Stimulated activated naive CD4-positive, alpha-beta T cell (primary cell): ENCODE measurements at places on chromosomes 6 and 20.

DNA sequence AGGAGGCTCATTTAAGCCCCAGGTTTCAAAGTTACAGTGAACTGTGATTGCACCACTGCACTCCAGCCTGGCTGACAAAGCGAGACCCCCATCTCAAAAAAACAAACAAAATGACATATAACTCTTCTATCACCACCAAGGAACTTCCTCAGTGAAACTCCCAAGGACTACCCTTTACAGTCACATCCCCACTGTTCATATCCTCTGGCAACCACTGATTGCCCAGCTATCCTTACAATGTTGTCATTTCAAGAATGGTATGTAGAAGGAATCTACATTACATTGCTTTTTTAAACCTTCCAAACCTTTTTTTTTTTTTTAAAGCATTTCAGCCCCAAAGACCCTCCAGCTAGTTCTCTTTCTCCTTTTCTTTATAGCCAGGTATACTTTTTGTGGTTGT, 123.1 kb upstream of the CARMIL1 start:
- DNase-seq = no peak

DNA sequence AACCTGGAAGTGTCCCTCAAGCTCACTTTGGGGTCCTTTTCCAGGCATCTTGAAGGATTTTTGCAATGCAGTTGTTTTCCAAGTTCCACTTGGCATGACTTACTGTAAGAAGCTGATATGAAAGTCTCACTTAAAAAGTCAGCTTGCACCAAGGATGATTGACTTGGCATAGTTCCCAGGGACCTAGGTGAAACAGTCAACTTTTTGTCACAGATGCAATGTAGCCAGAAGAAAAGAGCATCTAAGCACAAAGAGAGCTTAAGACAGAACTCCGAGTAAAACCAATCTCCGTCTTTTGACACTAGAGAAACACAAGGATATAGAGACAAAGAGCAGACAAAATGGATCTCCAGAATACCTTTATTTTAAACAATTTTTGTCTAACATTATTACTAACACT, 2.6 kb upstream of the ZSCAN12 start:
- DNase-seq = no peak

DNA sequence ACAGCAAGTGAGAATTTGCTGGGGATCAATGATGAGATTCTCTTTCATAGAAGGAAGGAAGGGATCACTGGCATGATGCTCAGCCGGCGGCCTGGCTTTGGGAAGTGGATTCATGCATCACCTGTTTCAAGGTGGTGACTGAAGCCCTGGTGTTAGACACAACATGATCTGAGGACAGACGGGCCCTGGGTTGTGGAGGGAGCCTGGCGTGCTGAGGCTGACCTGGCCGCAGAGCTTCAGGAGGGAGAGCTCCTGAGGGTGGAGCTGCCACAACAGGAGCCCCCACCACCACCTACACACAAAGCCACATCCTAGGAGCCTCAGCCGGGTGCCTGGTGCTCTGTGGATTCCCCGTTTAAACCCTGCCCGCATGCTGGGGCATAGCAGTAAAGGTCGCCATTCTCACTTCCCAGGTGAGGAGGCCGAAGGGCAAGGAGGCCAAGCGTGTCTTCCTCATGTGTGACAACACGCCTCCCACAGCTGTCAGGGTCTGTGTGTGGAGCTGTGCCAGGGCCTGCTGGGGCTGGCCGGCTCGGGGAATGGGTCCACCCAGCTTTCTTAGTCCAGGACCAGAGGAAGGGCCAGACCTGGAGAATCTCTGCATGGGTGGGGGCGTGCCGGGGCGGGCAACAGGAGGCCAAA, 107.0 kb downstream of the ERMARD start:
- no peak for DNase-seq

- DNase-seq = no peak
Observed at GRCh38 chr6:68673255-68673654, 38.2 kb downstream of the ADGRB3 start.

GRCh38 chr20:1440024-1440423, 26.6 kb downstream of the NSFL1C start:
- DNase-seq = no peak

GRCh38 chr6:30722280-30723112, 2.3 kb downstream of the TUBB start:
- DNase-seq = peak; percentile 78

- DNase-seq = no peak
Observed at GRCh38 chr6:73710470-73710869, 14.5 kb downstream of the CD109 start.

GRCh38 chr6:113634352-113635163, 222.6 kb upstream of the MARCKS start:
- no peak for DNase-seq

DNA sequence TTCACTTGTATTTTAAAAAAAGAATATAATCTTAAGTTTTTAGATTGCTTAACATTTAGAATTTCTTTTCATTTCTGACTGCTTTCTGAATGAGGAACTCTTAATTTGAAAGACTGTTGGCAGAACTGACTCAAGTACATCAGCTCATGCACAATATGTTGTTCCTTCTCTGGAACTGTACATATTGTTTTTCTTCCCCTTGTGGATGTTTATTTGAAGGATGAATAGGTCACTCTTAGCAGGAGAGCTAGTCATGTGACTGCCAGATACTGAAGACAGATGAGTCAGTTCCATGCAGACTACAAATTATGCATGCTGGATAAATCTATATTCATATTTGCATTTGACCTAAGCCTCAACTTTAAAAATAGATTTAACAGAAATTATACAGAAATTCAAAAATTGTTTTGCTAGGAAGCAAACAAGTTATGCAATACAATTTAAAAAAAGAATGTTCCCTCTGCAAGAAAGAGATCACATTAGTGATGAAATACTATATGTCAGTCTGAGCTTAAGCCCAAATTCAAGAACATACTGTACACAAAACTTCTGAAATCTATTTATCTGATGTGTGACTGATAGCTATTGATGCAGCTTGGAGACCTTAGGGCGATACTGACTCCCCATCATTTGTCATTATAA, 1274.9 kb upstream of the GJE1 start:
- no peak for DNase-seq

GRCh38 chr6:46098678-46099077, 31.1 kb upstream of the ENPP4 start:
- DNase-seq = no peak

- DNase-seq = no peak
Observed at GRCh38 chr6:142355520-142356174, 53.8 kb downstream of the ADGRG6 start.

DNA sequence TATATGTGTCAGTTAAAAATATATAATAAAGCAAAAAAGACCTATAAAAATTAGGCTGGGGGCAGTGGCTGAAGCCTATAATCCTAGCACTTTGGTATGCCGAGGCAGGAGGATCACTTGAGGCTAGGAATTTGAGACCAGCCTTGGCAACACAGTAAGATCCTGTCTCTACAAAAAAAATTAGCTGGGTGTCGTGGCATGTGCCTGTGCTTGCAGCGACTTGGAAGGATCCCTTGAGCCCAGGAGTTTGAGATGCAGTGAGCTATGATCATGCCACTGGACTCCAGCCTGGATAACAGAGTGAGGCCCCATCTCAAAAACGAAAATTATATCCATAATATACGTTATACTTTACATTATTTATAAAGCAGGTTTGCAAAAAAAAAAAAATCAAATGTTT, 20.7 kb downstream of the TRDN start:
- DNase-seq = no peak
